ENCODE measurements at places on chromosomes 13 and 19. TPM values are rescaled to one million over a fixed set of nuclear protein-coding genes. Genes with fewer than 3 reads are reported as not detected.
A peak's percentile ranks its signal among the peaks of the same experiment; 100 is the strongest.

DNA sequence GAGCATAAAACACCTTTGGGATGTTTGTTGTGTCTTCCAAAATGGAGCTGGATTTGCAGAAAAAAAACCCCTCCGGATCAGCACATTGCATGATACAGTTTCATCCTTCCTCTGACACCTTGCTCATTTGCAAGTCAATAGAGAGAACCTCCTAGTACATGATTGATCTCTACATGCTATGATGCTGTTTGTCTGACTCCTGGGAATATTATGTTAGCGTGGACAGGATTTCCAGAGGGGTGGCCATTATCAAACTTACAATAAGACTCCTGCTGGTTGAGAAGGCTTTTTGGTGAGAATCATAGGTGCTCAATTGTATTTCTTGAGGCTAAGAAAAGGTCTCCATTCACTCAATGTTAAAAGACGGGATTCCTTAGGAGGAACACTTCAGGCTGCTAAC is 75.9 kb upstream of the SCEL start:
- no peak for DNase-seq

ZNF625 gene
- 4.6 TPM for total RNA-seq

GRCh38 chr19:42143341-42144234 is 11.3 kb upstream of the POU2F2 start:
- DNase-seq: no peak

- DNase-seq: no peak
Measured at GRCh38 chr19:2475018-2475701, 767 bp upstream of the GADD45B start.

DNA sequence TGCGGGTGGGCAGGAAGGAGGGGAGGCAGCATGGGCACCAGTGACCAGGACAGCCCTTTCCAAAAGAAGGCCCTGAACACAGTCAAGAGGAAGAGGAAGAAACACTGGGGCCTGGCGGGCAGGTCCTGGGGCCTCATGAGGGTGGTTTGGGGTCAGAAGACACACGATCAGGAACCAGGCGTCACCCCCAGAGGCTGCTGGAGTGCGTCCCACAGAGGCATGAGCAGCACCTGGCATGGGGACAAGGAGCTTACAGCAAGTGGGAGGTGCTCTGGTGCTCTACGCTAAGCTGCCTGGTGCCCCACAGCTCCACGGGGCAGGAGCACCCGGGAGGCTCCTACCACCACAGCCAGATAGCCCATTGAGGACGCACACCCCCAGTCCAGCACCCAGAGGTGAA is 20.0 kb downstream of the ELL start:
- no peak for DNase-seq

DNA sequence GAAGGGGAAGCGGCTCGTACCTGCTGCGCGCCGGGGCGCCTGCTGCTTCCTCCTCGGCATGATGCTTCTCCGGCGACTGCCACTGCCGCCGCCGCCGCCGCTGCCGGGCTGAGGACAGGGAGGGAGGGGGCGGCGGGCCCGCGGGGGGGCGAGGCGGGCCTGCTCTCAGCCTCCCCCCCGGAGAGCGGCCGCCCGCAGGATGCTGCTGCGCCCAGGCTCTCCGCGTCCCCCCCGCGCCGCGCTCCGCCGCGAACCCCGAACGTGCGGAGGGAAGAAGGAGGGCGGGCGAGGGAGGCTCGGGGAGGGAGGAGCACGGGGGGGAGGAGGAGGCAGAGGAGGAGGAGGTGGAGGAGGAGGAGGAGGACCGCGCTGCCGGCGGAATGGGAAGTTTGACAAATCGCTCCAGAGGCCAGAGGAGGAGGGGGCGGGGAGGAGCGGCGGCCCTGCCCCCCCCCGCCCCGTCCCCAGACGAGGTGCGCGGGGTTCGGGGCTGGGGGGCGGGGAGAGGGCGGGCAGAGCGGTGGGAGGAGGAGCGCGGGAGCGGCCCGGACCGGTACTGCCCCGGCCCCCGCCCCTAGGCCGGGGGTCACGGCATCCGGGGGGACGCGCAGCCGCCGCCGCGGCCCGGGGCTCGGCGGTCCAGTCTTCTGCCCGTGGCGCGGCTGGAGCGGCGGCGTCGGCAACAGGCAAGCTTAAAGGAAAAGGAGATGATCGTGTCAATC is at the start of gene TSHZ3:
Gene TSHZ3 (minus strand): TSS at position 277 of the 722 bp plus-strand sequence. CDS start 217 bp downstream, at position 60.
- no peak for DNase-seq

DNA sequence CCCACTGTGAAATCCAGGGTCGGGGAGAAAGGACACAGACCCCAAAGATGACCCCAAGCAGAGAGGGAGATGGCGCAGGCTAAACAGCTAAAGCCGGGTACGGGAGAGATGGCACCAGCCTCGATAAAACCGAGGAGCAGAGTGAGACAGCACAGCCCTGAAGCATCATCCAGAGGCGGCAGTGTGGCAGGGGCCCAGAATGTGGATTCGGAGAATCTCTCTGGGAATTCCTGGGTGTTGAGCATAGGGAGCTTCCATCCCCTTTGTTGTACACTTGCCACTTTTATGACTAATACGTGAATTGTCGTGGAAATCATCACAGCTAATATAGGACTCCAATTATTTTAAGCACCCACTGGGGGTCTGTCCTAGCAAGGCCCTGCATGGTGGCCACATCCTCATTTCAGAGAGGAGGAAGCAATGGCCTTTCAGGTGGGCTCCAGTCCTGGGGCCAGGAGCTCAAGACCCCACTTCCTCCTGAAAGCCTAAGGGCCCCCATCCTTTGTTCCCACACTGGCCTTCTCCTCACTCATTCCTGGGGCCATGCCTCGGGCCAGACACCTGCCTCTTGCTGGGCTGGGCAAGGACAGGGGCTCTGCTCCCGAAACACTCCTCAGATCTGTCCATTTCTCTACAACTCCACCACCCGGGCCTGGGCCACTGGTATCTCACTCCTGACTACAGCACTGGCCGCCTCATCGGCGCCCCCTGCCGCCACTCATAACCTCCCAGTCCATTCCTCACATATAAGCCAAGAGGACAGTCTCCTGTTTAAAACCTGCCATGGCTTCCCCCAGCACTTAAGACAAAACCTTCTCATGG is 29.3 kb upstream of the ATP1A3 start:
- no peak for DNase-seq

KLK3 gene
- not detected for total RNA-seq

OXGR1 gene
- not detected for total RNA-seq

- no peak for DNase-seq
Measured at GRCh38 chr13:20400774-20401173, 124.9 kb downstream of the CRYL1 start.

DNA sequence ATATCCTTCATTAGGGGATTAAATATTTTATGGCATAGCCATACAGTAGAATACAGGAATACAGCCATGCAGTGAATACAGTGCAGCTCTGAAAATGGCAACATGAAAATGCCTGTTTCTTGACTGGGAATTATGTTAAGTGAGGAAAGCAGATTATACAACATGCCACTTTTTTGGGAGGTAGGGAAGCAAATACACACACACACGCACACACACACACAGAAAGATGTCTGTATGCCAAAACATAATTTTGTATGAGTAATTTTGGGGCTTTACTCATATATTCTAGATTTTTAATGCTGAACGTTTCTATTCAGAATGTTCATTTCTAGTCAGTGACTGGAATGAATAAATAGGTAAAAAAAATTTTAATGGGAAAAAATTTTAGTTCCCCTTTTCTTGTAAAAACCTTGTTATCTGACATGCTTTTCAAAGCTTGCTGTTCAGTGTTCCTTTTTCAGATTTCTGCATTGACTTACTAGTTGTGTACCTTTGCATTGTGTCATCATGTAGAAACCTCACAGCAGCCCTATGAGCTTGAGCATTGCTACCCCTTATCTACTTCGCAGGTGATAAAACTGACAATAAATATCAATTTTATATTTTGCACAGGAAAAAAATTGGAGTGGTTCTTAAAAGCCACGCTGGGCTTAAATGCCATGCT is 7.8 kb downstream of the GPR183 start:
- no peak for DNase-seq

GAPDHS gene
- not detected for total RNA-seq

- DNase-seq: no peak
Measured at GRCh38 chr13:111203736-111204389, 88.8 kb downstream of the ARHGEF7 start.

ZNF865 gene
- 3.4 TPM for total RNA-seq

ANKLE1 gene
- 3.0 TPM for total RNA-seq

- DNase-seq: no peak
Measured at GRCh38 chr13:28037399-28037798, 48.9 kb upstream of the URAD start.

ZNF541 gene
- not detected for total RNA-seq

DNA sequence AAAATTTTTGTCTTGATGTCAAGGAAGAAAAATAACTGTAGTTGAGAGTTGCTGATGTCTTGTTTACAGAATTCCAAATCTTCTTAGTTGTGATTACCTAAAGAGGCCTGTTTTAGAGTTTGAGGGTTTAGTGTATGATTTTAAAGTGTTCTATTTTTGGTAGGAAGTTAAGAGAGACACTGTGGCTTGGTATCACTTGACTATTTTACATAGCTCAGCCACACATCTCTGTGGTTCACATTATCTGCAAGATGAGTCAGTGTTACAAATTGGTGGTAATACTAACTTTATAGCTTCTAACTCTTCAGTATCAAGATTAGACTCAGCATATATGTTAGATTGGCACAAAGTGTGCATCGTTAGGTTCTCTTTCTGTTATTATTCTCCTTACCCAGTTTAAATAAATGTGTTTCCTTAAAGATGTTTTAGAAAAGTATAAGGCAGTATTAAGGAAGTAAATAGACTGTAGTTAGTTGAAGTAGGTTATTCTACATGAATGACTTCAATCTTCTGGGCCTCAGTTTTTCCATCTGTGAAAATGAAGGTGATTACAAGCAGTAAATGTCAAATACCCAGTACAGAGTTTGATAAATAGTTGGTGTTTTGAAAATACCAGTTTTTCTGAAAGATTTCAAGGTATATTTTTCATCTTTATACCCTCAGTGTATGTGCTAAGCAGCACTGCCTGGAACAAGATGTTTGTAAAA is 33.4 kb downstream of the COG6 start:
- DNase-seq: no peak

SIGLEC6 gene
- not detected for total RNA-seq

NRTN gene
- 0.94 TPM for total RNA-seq

GRCh38 chr13:94435604-94436226 is 43.8 kb downstream of the DCT start:
- DNase-seq: no peak

DNA sequence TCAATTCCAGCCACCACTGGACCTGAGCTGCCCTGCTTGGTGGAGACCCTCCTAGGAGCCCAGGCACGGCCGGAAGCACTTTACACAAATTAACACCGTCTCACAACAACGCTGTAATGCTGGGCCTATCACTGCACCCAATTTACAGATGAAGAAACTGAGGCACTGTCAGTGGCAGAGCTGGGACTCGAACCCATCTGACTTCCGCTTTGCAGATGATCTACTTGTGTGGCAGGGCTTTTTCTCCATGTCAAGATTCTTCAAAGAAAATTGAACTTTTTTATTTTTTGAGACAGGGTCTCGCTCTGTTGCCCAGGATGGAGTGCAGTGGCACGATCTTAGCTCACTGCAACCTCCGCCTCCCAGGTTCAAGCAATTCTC is 33.8 kb downstream of the ZFR2 start:
- no peak for DNase-seq

GRCh38 chr13:73465617-73465971 is 406.8 kb downstream of the KLF5 start:
- DNase-seq: peak; percentile 52

- DNase-seq: no peak
Measured at GRCh38 chr13:71964491-71965100, 97.6 kb upstream of the DACH1 start.

- DNase-seq: peak; percentile 61
Measured at GRCh38 chr13:25908366-25908765, 143.4 kb downstream of the SHISA2 start.

DNA sequence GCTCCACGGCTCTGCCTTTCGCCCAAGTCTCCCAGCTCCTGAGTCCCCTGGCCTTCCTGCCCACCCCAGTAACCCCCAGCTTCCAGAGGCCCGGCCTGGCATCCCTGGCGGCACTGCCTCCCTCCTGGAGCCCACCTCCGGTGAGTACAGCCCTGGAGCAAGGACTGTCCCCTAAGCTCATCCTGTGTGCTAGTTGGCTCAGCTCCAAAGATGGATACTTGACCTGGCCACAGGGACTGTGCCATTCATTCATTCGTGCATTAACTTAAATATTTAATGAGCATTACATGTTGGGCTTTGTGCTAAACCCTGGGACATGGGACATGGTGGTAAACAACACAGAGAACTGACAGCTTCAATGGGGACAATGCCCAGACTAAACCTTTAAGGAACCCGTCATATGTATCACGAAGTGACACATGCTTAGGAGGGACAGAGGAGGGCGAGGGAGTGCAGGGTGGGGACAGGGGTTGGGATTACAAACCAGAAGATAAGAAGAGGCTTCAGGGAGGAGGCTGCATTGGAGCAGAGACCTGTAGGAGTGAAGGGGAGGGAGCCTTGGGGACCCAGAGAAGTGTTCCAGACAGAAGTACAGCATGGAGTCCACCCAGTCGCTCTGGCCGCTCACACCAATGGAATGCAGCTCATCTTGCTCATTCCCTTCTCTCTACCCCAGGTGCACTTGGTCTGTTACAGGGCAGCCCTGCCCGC is 6.9 kb upstream of the OVOL3 start:
- DNase-seq: no peak
